ENCODE measurements at places on chromosomes 2 and 18.

DNA sequence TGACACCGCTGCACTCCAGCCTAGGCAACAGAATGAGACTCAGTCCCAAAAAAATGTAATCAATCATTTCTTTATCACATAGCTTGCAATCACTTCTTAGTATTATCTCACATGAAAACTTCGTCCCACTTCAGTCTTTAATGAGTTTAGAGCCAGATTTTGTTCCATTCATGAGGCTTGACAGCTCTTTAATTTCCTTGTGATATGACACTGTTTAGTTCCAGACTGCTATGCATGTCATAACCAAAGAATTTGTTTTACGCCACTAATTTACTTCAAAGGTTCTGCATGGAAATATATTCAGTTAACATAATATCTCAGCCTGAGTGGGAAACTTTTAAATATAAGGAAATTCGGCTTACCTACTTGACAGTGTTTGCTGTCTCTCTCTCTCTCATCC is 113.1 kb downstream of the ZNF532 start:
- no peak for DNase-seq

DNA sequence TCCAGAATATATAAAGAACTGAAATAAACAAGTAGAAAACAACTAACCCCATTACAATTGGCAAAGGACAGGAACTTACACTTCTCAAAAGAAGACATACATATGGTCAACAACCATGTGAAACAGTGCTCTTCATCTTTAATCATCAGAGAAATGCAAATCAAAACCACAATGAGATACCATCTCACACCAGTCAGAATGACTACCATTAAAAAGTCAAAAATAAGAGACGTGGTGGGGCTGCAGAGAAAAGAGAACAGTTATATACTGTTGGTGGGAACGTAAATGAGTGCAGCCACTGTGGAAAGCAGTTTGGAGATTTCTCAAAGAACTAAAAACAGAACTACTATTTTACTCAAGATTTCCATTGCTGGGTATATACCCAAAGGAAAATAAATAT is 1696.3 kb upstream of the TMEFF2 start:
- DNase-seq = no peak

DNA sequence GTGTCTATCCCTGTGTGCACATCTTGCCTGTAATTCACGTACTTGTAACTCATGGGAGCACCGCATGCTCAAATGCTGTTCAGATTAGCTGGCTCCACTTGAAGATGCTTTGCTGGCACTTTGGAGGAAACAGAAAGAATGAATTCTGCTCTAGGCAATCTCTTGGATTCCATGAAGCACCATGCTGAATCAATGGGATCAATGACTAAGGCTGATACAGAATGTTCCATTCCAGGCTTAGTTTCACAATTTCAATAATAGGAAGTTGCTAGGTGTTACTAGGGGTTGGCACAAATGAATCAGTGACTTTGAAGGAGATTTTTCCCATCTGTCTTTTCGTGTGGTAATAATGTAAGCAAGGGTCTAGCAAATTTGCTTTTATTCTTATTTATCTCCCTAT is 328.8 kb downstream of the OSR1 start:
- no peak for DNase-seq

DNA sequence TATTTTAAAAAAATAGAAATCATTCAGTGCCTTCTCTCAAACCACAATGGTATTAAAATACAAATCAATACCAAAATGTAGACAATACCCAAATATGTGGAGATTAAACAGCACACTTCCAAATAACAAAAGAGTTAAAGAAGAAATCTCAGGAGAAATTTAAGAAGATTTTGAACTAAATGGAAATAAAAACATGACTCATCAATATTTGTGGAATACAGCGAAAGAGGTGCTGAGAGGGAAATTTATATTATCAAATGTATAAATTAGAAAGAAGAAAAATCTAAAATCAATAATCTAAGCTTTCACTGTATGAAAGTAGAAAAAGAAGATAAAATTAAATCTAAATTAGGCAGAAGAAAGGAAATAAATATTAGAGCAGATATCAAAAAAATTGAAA is 233.1 kb downstream of the RPIA start:
- DNase-seq = no peak

DNA sequence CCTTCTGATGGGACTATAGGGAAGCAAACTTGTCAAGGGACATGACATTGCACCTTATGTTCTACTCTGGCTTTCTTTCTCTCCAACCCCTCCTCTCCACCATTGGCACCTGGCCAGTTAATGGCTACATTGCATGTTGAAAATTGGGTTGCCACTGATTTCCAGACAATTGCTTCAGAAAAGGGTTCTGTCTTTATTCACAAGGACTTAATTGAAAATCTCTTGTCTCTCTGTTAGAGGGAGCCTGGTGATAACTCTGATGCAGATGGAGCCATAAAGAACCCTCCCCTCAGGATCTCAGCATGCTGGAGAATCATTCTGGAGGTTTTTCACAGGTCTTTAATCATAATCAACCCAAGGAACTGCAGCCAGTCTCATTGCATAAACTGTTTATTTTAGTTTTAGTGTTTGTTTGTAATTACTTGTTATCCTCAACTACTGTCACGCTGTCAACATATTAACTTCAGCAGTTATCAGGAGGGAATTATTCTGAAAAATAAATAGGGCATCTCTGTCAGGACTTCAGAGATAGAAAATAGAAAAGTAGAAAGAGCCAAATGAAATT is 316.8 kb downstream of the RIT2 start:
- no peak for DNase-seq

GRCh38 chr18:22872900-22873537 is 60.1 kb upstream of the RBBP8 start:
- DNase-seq = no peak

DNA sequence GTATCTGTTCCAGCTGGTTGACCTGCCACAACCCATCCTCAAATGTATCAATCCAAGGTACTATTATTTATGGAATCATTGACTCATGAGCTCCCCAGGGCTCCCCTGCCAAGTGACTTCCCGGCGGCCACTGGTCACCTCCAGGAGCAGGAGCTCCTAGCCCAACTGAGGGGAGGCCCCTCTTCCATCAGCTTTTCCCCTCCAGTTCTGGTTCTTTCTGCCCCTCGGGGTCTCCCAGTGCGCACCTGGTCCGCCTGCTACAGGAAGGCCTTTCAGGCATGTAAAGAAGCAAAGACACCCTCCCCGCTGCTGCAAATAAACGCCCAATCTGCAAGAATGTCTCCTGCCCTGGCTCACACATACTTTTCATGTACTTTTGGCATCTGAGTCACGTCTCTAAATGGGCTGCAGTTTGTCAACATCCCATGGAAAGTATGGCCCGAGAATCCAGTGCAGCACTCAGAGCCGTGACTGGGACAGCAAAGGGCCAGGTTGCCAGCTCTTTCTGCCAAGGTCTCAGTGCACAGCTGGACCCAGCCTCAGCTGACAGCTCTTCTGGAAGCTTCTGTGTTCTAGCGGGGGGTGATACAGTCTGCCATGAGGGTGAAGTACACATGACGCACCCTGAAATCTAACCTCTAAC is 41.4 kb downstream of the KLHL29 start:
- DNase-seq = no peak

DNA sequence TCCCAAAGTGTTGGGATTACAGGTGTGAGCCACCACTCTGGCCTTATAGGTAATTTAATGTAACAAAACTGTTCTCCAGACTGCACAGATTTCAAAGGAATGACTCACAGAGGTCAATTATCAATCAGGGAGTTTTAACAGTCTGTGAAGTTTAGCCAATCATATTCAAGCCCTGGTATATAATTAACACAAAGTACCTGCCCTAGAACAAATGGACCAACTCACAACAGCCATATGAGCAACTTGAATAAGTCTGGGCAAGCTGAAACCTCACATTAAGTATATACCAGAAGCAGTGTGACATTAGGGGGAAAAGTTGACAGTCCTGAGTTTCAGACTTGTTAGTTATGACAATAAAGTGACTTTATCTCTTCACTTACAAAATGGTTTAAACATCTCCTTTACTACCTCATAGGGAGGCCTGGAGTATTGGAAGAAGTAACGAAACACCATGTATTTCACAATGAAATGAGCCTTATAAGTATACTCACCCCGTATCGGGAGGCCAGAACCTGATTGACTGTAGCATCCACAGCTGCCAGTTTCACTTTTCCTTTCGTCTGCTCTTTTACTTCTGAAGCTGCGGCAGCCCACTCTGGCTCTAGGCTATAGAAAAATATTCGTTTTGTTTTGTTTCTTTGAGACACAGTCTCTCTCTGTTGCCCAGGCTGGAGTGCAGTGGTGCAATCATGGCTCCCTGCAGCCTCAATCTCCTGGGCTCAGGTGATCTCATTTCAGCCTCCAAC is 22.2 kb downstream of the PDIA6 start:
- DNase-seq = no peak

DNA sequence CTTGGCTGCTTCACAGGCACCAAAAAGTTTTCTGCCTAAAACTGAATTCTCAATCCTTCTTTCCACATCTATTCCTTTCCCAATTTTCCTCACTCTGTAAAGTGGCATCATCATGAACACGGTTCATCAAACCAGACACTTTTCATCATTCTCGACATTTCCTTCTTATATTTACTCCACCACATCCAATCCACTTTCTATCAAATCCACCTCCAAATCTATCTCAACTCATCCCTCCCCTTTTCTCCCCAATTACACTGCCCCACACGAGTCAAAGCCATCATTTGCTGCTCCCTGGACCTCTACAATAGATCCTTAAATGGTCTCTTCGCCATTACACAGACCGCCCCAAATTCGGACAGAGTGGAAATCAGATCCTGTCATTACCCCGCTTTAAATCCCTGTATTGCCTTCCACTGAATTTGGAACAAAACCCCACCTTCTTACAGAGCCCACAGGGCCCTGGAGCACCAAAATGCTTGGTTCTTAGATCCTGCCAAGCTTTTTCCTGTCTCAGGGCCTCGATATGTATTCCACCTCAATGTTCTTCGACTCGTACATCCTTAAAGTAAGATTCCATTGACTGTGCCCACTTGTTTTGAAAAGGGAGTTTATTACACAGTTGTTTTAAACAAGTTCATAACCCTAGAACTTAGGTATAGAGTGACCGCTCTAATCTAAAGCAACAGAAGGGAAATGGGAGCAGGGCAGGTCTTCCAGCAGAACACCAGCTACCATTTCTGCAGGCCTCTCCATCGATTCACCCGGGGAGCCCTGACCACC is 856 bp downstream of the ACAA2 start:
- no peak for DNase-seq

GRCh38 chr2:109188898-109189297 is 59.9 kb downstream of the SH3RF3 start:
- no peak for DNase-seq

DNA sequence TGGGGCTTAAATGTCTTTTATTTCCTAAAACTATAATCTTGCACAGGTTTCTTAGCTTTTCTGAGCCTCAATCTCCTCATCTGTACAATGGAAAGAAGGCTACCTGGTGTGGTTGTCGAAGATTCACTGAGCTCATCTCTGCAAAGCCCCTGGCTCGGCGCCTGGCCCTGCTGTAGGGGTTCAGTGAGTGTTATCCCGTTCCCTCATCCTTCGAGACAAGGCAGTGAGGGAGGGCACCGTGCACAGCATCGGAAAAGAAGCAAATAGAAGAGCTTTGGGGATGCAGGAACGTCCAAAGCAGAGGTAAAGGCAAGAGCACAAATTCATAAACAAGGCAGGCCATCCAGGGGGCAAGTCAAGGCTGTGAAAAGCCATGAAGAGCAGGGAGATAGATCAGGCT is 41.2 kb upstream of the ATG16L1 start:
- DNase-seq = no peak

GRCh38 chr2:54638103-54638502 is 85.4 kb upstream of the EML6 start:
- no peak for DNase-seq

- DNase-seq = no peak
These were observed 132.3 kb downstream of the RTP5 start for GRCh38 chr2:242001853-242002252.

- no peak for DNase-seq
These were observed 96.6 kb downstream of the SOCS6 start for GRCh38 chr18:70385474-70385873.

GRCh38 chr2:207156451-207157161 is 9.1 kb downstream of the KLF7 start:
- DNase-seq = no peak

GRCh38 chr2:214203214-214203613 is 207.6 kb upstream of the VWC2L start:
- no peak for DNase-seq

DNA sequence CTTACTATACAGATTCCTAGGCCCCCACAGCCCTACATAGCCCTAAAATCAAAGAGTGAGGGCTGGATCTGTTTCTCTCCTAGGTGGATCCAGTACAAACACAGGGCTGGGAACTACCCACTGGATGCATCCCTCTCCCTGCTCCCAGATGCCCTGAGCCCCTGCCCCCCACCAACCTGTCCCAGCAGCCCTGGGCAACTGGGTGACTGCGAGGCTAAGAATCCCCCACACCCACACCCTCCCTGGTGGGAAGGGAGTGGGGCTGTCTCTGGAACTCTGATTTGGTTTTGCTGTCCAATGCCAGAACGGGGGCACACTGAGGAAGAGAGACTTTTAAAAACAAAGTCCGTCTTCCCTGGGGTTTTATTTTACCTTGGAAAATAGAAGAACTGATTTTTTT is 113.1 kb downstream of the SMAD7 start:
- no peak for DNase-seq

GRCh38 chr18:74509856-74510769 is 13.9 kb downstream of the CNDP2 start:
- DNase-seq = no peak

DNA sequence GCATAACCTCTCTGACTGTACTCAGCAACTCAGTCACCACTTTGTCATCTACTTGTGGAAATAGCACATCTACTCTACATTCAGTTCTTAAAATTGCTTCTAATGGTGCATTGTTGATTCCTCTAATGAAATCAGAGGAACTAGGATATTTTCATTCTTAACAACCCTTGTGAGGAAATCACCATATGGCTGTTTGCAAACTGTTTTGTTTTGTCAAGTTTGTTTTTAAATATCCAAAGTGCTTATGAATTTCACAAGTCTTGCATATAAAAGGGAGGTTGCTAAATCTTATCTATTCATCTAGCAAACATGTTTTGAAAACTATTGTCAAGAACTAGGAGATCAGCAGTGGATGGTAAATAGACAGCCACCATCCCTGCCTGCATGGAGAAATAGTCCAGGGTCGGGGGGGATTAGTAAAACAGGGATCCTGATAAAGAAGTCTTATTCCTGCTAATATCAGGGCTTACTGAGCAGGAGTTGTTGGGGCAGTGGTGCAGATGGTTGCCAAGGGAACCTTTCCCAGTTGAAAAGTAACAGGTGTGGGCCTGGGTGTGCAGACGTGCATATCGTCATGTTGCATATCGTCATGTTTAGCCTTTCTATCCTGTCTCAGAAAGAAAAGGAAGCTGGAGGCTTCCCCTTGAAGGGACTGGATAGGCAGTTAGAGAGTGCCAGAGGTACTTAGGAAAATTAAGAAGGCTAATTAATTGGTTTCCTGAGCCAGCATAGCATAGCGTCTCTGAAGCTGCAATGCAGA is 7.5 kb upstream of the MYO3B start:
- DNase-seq = no peak

- DNase-seq = no peak
These were observed 36.5 kb upstream of the HTR2B start for GRCh38 chr2:231161252-231161839.

DNA sequence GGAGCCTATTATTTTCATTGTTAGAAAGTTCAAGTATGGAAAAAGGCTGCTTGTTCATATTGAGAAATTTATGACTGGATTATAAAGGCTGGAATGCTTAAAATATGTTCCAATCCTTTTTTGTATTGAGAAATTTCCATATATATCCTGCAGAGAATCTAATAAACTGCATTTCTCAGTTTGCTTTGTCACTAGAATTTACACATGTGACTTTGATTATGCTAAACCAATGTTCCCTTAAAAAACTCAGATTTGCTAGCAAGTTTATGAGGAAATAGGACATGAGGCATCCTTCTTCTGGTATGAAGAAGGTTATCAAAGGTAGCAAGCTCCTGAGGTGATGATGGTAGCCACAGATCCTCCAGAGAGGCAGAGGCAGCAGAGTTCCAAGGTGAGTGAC is 29.2 kb upstream of the DSEL start:
- DNase-seq = no peak
